ENCODE measurements at places on chromosomes 7 and 10. TPM values are rescaled to one million over a fixed set of nuclear protein-coding genes. Genes with fewer than 3 reads are reported as not detected.

CREB3L2 gene
- total RNA-seq: 41.5 TPM

ARMH3 gene
- total RNA-seq: 37.3 TPM

ANKRD30A gene
- not detected for total RNA-seq

GFRA1 gene
- 2.6 TPM for total RNA-seq

AKR1C4 gene
- total RNA-seq: not detected

NKX1-2 gene
- not detected for total RNA-seq

FKBP9 gene
- total RNA-seq: 136 TPM

CDC14C gene
- not detected for total RNA-seq
